ENCODE measurements at places on chromosomes 2 and 18. TPM values are rescaled to one million over a fixed set of nuclear protein-coding genes. Genes with fewer than 3 reads are reported as not detected.

The ADD2 gene
- total RNA-seq = 2.5 TPM

The DCDC2C gene
- not detected for total RNA-seq

The DCC gene
- total RNA-seq = not detected

The HOXD9 gene
- total RNA-seq = not detected

The PDE11A gene
- not detected for total RNA-seq

The UGT1A10 gene
- not detected for total RNA-seq

The ZNF804A gene
- 3.0 TPM for total RNA-seq

The DOK6 gene
- total RNA-seq = 4.0 TPM

The TMEM17 gene
- total RNA-seq = 1.3 TPM

The TNS1 gene
- total RNA-seq = 44.4 TPM

The HSPD1 gene
- total RNA-seq = 198 TPM

The TBC1D8 gene
- 3.8 TPM for total RNA-seq

The NT5DC4 gene
- total RNA-seq = not detected

The ZNF385B gene
- total RNA-seq = not detected

The ATP6V1B1 gene
- total RNA-seq = 2.1 TPM

The TXNDC2 gene
- total RNA-seq = not detected

The MCM6 gene
- 11.2 TPM for total RNA-seq

The CLIP4 gene
- 127 TPM for total RNA-seq

The LRP1B gene
- total RNA-seq = under 0.01 TPM

The SRD5A2 gene
- total RNA-seq = not detected

The TMEM214 gene
- total RNA-seq = 22.6 TPM

The BCL11A gene
- under 0.01 TPM for total RNA-seq

The SETBP1 gene
- 4.9 TPM for total RNA-seq

The CAB39 gene
- total RNA-seq = 72.3 TPM

The BOLL gene
- not detected for total RNA-seq

The CHST9 gene
- not detected for total RNA-seq

The RESP18 gene
- not detected for total RNA-seq

The ZSWIM2 gene
- total RNA-seq = under 0.01 TPM

The METTL5 gene
- total RNA-seq = 50.9 TPM

The CTAGE1 gene
- under 0.01 TPM for total RNA-seq

The TWIST2 gene
- total RNA-seq = 118 TPM

The MPPE1 gene
- 32.1 TPM for total RNA-seq

The NT5C1B gene
- not detected for total RNA-seq

The CCDC74A gene
- total RNA-seq = 5.9 TPM

The SGPP2 gene
- total RNA-seq = not detected

The CACNB4 gene
- 2.1 TPM for total RNA-seq

The AQP12A gene
- total RNA-seq = not detected

The SLC9A2 gene
- not detected for total RNA-seq

The CAPN14 gene
- total RNA-seq = 0.17 TPM

The GAREM2 gene
- 0.66 TPM for total RNA-seq

The RTTN gene
- total RNA-seq = 19.0 TPM

The MC2R gene
- total RNA-seq = not detected

The GAL3ST2 gene
- total RNA-seq = not detected
